ENCODE measurements at places on chromosomes 16 and 17.

DNA sequence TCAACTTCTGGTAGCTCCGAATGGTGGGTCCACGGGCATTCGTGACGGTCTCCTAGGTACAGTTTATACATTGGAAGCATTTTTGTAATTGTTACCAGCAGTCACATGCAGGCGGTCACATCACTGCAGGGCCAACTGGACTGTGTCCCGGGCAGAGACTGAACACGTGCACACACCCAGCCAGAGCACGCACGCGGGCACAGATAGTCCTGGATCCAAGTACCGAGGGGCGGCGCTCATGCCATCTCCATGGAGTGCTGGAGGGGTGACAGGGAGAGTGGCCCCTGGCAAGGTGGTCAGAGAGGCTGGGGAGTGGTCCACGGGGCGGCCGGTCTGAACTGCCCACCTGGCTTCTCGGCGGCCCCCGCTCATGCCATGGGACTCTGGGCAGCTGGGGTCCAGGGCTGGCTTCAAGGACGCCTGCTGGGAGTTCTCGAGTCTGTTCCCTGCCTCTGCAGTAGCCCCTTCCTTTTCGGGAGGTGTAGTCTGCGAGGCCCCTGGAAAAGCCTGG lies 34.2 kb downstream of the BAIAP2 start:
- DNase-seq = no peak

GRCh38 chr17:59007995-59008394 lies 98.7 kb downstream of the TRIM37 start:
- no peak for DNase-seq

- no peak for DNase-seq
Observed at GRCh38 chr16:79066561-79066960, 534.0 kb downstream of the MAF start.

DNA sequence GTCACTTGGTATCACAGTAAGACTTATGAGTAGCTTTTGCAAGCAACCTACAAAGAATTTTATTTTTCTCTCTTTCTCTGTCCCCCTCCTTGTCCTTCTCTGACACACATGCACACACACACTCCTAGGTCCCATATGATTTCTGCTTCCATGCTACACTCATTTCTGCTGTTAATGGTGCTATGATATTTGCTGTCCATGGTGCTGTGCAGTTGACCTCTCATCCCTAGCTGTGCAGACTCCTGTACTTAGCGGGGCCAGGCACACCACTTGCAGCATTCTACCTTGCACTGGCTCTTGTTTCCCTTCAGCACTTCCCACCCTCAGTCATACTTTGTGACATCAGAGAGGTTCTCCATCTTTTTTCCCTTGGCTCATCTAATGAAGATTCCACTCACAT lies 158.9 kb upstream of the CNTNAP4 start:
- no peak for DNase-seq

- DNase-seq = no peak
Observed at GRCh38 chr16:5549802-5550201, 452.2 kb upstream of the EEF2KMT start.

- DNase-seq = no peak
Observed at GRCh38 chr16:11650641-11651591, 17.3 kb upstream of the SNN start.

DNA sequence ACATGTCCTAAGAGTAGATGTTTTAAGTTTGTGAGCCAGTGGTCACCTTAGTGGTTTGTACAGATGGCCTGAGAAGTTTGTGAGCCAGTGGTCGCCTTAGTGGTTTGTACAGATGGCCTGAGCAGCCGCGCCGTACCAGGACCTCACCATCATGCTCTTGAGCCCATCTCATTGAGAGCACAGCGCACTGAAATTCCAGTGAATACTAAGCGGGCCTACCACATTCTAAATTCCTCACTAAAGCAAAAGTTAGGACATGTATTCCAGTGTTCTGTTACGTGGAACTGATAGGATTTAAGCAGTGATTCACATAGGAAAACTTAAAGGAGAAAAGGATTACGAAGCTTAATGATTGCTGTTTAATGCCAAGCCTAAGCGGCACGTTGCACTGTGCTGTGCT lies 3.9 kb downstream of the USP10 start:
- no peak for DNase-seq

GRCh38 chr17:59328601-59329000 lies 2.9 kb upstream of the YPEL2 start:
- DNase-seq = no peak

GRCh38 chr16:11356573-11357331 lies 11.5 kb downstream of the RMI2 start:
- peak; percentile 30 for DNase-seq

All from stimulated activated CD8-positive, alpha-beta memory T cell treated with anti-CD3 and anti-CD28 coated beads, Interleukin-7, amount 100 ng/mL, for 24 hours (primary cell).